ENCODE measurements at places on chromosomes 6 and 20.

GRCh38 chr6:38020593-38020992 is 201.1 kb downstream of the ZFAND3 start:
- DNase-seq, result peak; percentile 41

GRCh38 chr6:29887819-29888776 is 54.2 kb upstream of the HLA-A start:
- peak; percentile 18 for DNase-seq

- DNase-seq, result no peak
Measured at GRCh38 chr6:122839906-122840305, 50.8 kb downstream of the SMPDL3A start.

DNA sequence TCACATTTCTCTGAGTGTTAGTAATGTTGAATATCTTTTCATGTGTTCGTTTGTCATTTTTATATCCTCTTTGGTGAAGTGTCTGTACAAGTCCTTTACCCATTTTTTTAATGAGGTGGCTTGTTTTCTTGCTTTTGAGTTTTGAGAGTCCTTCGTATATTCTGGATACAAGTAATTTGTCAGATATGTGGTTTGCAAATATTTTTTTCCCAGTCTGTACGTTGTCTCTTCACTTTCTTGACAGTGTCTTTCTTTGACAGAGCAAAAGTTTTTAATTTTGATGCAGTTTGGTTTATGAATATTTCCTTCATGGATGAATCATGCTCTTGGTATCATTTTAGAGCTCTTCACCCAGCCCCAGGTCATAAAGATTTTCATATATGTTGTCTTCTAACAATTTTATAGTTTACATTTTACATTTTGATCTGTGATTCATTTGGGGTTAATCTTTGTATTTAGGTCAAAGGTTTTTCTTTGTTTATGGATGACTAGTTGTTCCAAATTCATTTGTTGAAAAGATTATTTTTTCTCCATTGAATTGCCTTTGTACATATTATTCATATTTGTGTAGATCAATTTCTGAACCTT is 152.5 kb downstream of the MRPL14 start:
- DNase-seq, result no peak

GRCh38 chr6:89985751-89986493 is 91.7 kb downstream of the GJA10 start:
- no peak for DNase-seq

DNA sequence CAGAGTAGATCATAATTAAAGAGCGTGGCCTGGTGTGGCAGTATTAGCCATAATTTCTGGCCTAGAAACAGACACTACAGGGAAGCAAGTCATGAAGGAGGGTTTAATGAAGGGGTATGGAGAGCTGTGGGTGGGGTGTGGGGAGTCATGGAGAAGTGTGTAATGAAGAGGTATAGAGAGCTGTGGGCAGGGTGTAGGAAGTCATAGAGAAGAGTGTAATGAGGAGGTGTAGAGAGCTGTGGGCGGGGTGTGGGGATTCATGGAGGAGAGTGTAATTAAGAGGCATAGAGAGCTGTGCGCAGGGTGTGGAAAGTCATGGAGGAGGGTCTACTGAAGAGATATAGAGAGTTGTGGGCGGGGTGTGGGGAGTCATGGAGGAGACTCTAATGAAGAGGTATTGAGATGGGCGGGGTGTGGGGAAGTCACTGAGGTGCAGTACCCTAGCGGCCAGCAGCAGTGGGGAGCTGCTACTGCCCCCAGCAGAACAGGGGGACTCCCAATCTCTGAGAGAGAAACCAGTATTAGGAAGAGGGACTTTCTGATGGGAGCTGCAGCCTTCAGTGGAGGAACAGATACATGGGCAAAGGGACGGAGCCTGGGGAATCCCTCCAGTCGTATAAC is 145.4 kb upstream of the FOXA2 start:
- DNase-seq, result no peak

- no peak for DNase-seq
Measured at GRCh38 chr6:25193460-25194171, 85.6 kb upstream of the CARMIL1 start.

All from NCI-H774 (cell line).